Hematopoietic multipotent progenitor cell (in vitro differentiated cells): ENCODE measurements at places on chromosomes 2 and 18.

GRCh38 chr18:32775628-32776027 lies 2.8 kb upstream of the KLHL14 start:
- no peak for DNase-seq

GRCh38 chr18:77366720-77367641 lies 117.3 kb downstream of the GALR1 start:
- no peak for DNase-seq

DNA sequence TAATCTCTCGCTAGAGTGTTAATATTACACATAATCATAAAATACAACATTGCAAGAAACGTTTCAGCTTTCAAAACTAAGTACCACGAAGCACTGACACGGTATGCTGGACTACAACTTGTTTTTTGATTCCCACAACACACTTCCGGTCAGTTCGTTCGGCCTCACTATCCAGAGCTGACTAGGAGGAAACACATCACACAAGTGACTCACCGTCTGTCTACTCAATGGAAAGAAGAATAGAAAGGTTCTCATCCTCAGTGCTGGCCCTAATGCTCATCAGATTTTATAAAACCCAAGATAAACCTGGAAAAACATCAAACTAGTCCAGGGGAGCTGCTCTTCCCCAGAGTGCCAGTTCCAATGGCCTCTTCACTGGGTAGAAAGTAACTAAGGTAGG lies 42.9 kb downstream of the ZNF385B start:
- DNase-seq: no peak

DNA sequence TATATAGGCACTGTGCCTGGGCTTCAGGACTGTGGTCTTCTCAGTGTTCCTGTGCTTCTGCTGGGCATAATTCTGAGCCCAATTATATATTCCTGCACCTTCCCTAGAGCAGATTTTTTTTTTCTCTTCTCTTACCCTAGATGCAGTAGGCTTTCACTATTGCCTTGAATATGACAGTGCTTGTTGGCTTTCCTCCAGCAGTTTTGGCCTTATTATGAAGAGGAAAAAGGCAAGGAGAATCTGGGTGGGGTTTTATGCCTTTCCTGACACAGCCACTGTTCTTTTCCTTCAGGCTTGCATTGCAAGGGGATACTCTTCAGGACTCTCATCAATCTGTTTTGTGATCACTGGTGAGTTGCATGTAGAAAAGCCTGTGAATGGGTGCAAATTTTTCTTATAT lies 221.9 kb upstream of the CELF4 start:
- DNase-seq: no peak

DNA sequence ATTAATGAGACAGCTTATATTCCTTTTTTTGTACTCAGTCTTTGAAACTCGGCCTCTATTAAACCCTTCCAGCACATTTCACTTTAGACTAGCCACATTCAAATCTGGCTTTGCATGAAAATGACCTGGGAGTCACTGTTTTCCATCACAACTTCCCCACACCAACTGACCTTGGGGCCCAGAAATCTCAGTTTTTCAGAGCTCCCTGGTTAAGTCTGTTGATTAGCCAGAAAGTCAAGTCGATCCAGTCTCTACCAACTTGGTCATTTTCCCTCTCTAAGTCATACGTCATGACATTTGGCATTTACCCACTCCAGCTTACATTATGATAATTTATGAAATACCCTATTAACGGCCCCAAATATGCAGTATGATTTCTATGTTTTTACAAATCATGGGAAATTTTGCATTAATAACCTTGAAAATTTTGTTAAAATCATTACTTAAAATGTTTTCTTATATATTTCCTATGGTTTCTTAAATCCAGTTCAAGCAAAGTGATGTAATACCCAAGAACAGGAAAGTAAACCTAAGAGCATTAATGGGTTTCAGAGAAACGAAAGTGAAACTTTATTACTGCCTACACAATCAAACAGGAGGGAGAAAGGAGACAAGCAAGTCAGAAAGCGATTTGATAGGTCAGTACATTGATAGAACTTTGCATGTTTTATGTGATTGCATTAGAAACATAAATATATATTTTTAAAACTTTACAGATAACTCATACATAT lies 77.1 kb downstream of the SPATS2L start:
- peak; percentile 70 for DNase-seq

- DNase-seq: no peak
Measured at GRCh38 chr2:22729466-22729865, 655.5 kb upstream of the KLHL29 start.

DNA sequence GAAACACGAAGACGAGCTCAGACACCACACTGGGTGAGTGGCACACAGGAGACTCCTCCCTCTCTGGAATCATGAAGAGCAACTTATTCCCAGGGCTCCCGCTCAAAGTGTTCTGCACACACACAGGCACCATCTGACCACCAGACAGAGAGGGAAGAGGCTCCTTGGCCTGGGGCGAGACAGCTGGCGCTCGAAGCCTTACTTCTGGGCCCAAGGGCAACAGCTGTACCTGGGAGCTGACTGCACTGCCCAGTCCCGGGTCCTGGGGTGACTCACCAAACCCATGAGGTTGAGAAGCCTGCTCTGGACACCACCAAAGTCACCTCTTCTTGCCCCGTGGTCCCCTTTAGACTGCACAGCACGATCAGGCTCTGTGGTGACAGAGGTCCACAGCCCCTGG lies 42.4 kb downstream of the ADCY3 start:
- no peak for DNase-seq

DNA sequence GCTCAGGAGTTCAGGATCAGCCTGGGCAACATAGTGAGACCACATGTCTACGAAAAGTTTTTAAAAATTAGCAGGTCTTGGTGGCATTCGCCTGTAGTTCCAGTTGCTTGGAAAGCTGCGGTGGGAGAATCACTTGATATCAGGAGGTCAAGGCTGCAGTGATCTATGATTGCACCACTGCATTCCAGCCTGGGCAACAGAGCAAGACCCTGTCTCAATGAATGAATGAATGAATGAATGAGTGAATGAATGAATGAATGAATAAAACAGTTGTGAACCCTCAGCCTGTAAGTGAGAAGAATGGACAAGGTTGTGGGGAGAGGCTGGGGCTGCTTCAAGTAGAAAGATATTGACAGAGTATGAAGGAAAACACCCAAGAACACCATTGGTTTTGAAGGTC lies 48.0 kb downstream of the ARHGAP28 start:
- no peak for DNase-seq

GRCh38 chr2:36562240-36562639 lies 35.7 kb downstream of the FEZ2 start:
- no peak for DNase-seq

DNA sequence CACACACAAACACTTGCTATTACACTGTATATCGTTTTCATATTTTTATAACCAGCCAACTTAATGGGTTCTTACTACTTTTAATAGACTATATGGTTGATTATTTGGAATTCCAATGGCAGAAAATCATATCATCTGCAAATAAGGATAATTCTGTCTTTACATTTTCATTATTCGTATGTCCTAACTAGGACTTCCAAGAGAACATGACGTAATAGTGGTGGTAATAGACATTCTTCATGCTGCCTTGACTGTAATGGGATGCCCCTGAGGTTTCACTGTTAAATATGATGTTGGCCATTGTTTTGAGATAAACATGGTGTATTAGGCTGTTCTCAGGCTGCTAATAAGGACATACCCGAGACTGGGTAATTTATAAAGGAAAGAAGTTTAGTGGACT lies 45.2 kb downstream of the DYNAP start:
- DNase-seq: no peak

DNA sequence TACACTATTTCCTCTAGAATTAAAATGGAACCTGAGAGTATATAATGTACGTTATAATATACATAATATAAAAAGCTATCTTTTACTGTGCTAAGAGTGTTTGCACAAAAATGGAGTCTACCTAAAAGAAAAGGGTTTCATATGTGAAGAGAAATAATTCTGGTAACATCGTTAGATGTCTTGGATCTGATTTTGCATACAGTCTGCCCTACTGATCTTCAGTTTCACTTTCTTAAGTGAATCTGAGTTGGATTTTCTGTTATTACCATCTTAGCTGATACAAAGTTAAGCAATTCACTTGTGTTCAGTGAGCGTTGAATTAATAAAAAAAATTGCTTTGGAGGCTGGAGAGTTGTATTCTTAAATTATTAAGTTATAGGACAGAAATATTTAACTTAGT lies 502.1 kb upstream of the TMEFF2 start:
- no peak for DNase-seq

- DNase-seq: no peak
Measured at GRCh38 chr18:46607926-46608325, 49.1 kb downstream of the LOXHD1 start.

- no peak for DNase-seq
Measured at GRCh38 chr2:212548455-212548819, 9.8 kb upstream of the ERBB4 start.

DNA sequence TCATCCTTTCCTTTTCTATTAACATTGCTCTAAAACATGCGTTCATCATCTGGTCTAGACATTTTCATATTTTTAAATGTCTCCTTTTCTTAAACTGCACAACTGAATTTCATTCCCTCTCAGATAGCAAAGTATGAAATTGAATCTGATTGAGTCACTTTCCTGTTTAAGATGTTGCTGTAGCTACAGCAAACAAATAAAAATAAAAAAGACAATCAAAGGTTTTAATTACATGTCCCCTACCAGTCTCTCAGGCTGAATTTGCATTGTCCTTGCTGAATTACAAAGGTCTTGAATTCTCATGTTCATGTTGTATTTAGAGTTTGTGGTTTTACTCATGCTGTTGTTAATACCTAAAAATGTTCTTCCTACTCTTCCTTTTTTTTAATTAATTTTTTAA lies 537.9 kb upstream of the LRATD1 start:
- DNase-seq: no peak

DNA sequence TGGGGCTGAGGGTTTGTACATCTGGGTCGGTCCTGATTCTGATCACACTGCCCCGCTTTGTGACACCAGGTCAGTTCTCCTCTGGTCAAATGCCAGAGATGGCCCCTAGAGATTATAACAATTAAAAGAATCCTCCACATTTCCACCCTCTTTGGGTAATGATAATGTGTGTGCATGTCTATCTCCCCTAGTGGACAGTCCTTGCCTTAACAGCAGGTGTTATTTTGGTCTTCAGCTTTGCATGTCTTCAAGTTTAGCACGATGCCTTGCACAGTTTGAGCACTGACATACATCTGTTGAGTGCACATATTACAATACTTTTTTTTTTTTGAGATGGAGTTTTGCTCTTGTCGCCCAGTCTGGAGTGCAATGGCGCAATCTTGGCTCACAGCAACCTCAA lies 25.7 kb upstream of the COX7A2L start:
- no peak for DNase-seq

DNA sequence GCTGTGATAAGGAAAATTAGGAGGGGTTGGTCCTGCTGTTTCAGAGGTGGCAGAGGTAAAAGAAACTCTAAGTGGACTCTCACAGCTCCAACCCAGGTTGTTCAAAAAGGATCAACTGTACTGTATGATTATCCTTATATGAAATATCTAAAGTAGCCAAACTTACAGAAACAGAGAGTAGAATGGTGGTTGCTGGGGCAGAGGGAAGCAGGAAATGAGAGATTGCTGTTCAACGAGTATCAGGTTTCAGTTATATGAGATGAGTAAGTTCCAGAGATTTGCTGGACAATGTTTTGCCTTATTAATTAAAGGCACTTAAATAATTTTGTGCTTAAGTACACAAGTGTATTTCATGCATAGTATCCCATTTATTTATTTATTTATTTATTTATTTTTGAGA lies 972.0 kb upstream of the LRRTM1 start:
- no peak for DNase-seq

DNA sequence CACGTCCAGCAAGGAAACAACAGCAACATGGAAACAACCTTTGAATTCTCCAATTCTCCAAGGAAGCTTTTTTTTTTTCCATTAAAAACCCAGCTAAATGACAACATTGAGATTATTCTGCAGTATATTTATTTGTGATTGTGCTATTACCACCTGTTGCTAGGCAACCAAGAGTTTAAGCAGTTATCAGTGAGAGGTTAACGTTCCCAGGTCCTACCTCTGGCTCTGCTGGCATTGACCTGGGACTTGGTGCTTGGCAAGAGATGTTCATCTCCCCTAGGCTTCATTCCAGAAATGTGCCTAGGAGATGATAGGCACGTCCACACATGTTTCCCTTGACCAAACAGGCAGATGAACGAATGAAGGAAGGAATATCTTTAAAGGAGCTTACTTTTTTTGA lies 157.0 kb downstream of the TDRD15 start:
- DNase-seq: no peak

DNA sequence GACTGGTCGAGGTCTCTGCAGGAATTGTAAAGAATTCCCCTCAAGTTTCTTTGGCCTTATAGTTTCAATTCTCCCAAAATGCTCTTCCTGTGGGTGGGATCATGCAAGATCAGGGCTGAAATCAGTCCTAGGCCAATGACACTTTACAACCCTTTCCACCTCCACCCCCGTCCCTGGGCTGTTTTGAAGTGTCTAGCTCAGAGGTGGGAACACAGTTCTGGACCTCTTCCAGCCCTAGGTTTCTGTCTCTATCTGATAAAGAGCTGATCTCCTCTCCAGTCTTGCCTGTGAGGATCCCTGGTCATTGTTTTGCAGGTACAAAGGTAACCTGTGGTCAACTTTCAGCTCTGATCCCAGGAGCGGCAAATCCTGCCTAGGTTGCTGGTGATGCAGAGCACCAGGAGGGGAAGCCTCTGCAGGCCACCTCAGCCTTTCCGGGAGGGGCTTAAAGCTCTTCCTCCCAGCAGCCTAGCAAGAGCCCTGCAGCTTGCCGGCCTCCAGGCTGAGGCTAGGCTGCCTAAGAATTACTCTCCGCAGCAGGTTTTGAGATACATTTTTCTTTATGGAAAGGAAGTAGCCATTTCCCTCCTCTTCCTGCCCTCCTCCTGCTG lies 69.8 kb upstream of the WIPF1 start:
- DNase-seq: no peak

GRCh38 chr2:17719562-17720371 lies 33.8 kb downstream of the SMC6 start:
- DNase-seq: peak; percentile 4

DNA sequence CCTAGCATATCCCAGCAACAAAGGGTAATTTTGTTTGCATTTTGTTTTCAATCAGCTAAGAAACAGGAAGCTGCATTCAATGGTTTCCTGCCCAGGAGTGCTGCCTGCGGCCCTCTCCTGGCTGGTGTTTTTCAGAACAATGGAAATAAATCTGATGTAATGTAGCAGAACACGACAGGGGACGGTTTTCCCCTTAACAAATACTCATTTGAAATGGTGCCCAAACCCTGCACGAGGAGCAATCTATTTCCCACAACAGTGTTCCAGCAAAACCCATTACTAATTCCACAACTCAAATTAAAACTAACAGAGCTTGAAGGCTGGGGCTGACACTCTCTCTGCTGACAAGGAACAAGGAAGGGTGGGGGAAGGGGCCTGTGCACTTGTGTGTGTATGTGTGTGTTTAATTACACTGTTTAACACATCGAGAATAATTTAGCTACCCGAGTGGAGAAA lies 8.7 kb downstream of the CAPN13 start:
- DNase-seq: peak; percentile 18

GRCh38 chr2:206693399-206694137 lies 24.6 kb downstream of the DYTN start:
- DNase-seq: peak; percentile 22
